T-helper 22 cell (primary cell): ENCODE measurements at places on chromosomes 1 and 21.

DNA sequence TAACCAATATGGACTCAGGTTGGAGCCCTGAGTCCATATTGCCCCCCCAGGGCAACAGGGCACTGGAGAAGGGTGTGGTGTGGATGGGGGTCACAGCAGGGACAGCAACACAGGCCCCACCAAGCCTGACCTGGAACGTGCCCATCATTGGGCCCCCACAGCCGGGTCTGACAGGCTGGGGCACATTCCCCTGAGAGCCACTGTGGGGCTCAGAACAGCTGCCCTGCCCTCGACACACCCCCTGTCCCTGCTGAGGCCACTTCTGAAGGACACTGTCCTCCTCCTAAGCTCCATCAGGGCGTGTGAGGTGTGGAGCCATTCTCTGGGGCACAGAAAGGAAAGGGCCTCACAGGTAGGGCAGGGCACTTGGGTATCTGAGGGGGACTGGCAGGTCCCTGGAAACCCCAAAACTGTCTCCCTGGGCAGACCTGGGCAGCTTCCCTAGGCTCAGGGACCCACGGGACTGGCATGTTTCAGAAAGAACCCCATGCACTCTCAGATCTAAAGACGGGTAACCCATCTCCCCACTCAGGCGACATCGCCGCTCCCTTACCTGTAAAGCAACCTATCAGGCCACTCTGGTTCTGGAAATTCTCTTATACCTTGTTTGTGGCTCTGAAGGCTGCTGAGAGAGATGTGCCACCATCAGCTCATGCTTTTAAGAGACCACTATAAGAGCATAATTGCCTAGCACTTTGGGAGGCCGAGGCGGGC, 95.5 kb downstream of the DMRTB1 start:
- DNase-seq: no peak

- no peak for DNase-seq
Observed at GRCh38 chr1:23198373-23198772, 18.9 kb downstream of the HTR1D start.

DNA sequence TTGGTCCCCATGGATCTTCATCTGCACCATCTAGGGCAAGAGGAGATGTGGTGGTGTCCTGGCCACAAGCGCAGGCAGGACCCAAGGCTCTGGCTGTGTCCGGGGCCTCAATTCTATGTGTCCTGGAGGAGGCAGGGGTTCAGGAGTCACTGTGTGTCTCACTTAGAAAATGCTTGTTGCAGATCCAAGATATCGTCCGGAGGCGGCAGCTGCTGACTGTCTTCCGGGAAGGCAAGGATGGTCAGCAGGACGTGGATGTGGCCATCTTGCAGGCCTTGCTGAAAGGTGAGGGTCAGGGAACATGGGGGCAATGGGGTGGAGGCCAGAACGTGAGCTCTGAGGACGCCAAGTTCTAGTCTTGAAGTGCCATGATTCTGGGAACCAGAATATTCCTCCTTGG, 29.1 kb downstream of the TRPM2 start:
- DNase-seq: no peak

GRCh38 chr1:234598974-234599616, 10.9 kb downstream of the IRF2BP2 start:
- no peak for DNase-seq

GRCh38 chr1:107965110-107965991, at the start of gene VAV3:
Gene VAV3 (minus strand): TSS chr1:107965180. CDS start chr1:107964869, 311 bp downstream.
- DNase-seq: no peak

GRCh38 chr21:17613242-17613676, 558 bp upstream of the BTG3 start:
- no peak for DNase-seq

DNA sequence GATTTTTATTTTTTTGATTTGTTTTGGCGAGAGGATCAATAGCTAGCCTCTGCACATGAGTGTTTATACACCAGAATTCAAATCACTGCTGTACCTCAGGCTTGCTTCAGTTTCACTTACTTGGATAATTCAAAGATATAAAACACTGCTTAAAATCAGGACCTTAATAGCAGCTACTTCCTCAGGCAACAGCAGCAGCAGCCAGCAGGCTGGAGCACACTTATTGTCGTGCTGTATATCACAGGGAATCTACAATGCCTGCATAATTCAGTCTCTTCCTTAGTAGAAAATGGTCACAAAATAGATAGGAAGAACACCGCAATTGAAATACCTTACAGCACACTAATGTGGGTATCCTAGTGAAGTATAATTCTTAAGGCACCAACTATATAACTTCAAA, 497.3 kb downstream of the NEGR1 start:
- no peak for DNase-seq

- no peak for DNase-seq
Observed at GRCh38 chr1:61157468-61157987, 75.2 kb downstream of the NFIA start.

DNA sequence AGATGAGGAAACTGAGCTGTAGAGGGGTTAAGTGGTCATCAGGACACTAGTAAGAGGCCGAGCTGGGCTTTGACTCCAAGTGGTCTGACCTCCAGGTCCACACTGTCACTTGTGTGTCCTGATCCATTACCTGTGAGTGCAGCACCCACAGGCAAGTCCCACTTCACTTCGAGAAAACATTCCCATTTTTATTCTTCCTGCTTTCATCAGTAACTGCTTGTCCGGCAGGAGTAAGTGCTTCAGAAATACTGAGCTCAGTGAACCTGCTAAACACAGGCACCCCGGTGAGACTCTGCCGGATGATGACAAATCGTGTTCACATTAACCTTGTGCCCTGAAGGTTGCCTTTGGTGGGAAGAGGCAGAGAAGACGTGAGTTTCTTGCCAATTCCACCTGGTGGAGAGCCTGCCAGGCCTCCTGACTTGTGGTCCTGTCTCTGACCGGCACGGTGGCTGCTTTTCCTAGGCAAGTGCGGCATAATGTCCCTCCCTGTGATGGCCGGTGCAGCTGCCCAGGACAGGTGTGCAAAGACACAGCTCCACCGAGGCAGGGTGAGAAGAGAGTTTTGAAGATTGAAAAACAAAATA, 29.4 kb downstream of the ZBTB18 start:
- DNase-seq: no peak

DNA sequence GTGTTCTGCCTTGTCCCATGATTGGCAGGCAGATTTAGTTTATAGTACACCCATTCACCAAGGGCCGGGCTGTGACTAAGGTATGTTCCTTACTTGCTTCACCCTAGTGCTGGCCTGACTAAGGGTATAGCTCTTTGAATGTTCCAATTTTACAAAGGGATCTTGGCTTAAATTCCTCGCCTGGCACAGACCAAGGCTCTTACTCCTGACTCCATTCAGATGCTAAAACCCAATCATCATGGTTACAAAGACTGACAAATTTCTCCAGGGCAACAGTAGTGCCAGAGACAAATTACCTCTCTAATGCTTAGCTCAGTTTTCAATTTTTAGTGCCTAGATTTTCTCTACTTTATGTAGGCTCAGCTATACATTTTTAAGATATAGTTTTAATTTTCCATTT, 11.5 kb upstream of the C1orf53 start:
- DNase-seq: no peak

DNA sequence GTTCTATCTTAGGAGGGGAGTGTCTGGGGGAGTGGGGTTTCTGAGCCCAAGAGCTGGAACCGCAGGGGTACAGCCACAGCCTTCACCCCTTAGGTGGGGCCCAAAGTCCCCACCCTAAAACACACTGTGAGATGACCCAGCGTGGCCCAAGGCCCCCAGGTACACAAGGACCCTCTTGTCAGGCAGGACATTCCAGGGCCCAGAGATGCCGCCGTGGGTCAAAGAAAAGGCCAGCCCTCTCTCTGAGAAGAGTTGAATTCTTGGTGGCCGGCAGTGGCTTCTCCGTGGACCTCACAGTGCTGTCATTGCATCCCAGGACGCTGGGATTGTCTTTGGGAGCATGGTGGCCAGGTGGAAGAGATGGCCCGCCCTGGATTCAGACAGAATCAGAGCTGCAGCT, 176.3 kb upstream of the C1orf174 start:
- DNase-seq: no peak

DNA sequence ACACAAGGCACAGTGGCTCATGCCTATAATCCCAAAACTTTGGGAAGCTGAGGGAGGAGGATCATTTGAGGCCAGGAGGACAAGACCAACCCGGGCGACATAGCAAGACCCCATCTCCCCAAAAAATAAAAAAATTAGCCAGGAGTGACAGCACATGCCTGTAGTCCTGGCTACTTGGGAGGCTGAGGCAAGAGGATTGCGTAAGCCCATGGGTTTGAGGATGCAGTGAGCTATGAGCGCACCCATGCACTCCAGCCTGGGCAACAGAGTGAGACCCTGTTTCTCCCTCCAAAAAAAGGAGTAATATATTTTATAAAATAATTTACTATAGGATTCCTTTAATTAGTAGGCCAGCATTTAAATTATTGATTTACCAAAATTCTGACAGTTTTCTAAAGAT, 89.8 kb downstream of the ACBD6 start:
- DNase-seq: no peak

DNA sequence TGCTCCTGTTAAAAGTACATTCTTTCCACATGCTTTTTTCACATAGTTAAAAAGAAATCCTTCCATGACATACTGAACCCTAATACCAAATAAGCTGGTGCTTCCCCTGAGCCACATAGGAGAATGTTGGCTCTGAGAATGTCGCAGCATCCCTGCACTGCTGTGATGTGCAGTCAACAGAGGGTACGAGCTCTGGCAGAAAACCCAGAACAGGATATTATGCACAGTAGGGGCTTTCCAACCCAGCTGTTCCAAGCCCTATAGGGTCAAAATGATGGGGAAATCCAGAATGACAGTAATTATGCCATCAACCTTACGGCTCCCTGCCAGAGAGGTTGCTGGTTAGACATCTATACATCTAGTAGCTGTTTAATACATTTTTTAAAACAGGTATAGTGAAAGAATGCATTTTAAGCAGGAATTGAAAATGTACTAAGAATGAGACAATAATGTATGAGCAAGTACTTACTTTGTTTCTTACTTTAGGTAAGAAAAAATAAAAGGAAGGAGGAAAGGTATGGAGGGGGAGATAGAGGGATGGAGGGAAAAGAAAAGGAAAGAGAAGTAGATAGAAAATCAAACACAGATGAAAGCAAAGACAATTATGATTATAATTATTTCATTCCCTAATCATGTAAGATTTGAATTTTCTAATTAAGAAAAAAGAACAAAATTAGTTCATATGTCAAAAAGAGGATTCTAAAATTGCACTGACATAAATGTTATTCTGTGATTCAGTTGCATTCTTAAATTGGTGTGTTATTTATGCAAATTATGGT, 126.0 kb downstream of the NR5A2 start:
- peak; percentile 36 for DNase-seq

DNA sequence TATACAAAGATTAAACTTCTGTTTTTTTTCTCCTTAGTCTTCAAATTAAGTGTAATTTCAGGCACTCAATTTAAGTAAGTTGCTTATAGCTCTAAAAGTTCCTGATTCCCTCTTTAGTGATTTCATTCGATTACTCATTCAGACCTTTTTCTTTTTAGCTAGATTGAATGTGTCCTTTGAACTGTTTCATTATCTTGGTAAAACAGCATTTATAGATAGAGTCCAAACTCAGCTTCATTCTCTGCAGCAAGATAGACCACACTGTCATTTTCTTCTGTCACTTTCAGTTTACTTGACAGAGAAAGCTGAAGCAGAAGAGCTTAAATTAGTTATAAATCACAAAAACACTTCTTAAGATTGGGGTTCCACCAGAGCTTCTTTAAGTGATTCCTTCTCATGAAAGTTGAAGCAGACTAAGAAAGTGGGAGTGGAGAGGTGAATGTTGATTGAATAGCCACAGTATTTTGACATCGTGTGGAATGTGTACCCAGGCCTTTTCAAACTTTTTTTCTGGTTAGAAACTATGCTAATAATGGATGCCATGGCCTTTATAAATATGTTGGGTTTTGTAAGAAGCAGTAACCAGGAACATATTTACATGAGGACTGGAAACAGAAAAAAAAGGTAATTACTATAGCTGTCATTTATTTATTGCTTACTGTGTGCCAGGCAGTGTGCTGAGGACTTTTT, 52.2 kb downstream of the ZBTB40 start:
- no peak for DNase-seq

DNA sequence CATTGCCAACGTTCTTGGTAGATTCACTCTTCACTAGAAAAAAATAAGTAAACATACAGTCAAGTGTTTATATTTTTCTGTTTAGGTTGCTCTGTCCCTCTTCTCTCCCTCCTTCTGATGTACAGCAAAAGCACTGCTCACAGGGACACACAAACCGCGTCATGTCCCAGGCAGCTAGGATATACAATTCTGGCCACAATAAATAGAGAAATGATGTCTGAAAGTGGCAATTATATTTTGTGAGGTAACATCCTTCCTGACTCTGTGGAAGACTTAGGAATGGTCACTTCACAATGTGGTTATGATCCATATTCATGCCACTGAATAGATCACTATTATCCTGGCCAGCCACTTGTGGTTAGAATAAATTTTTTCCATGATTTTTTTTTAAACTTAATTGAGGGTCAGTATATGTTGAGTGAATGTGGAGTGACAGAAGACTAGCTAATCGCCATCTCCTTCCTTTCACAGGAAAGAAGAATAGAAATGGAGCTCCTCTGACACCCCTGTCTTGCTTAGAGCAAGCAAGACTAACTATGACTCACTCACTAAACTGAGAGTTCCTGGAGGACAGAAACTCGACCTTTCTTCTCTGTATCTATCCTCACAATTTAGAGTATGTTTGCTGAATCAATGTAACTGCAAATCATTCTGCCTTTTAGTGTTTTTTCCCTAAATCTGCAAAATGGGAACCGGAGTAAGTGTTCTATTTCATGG, 54.0 kb downstream of the ZNHIT6 start:
- no peak for DNase-seq
